ENCODE measurements at places on chromosomes 6 and 20.

DNA sequence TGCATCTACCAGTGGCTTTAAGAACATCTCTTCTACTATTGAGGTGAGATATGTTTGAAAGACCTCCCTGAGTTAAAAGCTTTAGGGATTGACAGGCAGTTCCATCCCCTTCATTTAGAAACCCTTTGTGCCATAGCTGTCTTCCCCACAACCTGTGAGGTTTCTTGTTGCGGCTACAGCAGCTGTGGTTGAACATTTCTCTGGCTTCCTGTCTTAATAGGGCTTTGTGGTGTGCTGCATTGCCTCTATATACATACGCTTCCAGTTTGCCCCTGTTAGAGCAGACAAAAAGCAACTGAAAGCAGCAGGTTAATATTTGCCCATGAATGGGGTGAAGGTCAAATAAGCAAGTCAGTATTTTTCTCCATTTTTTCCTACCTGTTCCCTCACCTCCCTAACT, 210.2 kb downstream of the TMEM200A start:
- no peak for DNase-seq

DNA sequence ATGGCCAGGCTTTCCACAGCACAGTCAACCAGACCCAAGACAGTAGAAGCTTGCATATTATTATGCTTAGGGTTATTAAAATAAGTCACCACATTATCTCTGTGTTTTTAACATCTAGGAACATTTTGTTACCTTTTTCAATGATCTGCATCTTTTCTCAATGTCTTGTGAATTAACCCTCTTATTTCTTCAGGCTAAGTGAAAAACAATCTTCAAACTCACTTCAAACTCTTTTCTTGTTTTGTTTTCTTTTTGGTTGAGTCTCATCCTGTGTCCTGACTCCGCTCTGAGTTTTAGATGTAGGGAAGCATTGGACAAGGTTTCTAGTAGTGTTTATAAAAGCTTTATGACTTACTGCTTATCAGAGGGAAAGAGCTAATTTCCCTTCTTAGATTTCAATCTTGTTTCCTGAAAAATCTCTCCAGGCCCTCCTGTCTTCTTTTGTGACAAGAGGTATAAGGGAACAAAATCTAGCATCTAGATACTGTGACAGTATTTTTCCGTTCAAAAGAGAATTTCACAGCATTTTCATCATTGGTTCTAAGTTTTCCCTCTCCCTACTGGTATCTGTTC, 26.2 kb downstream of the NOX3 start:
- DNase-seq, result no peak

DNA sequence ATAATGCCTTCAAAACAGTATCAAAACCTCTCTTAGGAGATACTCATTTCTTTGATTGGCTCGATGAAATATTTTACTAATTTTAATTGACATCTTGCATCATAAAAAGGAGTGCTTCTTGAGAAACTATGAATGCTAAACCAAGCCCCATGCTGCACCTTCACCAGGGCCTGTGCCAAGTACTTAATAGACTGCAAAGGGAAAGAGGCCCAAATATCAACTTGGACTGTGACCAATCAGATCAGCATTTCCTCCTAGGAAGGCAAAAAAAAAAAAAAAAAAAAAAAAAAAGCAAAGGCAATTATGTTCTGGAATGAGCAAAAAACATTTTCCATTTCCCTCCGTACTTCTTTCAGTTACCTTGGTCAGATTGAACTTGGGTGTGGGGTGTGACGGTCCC, 253.0 kb upstream of the SOX4 start:
- no peak for DNase-seq

DNA sequence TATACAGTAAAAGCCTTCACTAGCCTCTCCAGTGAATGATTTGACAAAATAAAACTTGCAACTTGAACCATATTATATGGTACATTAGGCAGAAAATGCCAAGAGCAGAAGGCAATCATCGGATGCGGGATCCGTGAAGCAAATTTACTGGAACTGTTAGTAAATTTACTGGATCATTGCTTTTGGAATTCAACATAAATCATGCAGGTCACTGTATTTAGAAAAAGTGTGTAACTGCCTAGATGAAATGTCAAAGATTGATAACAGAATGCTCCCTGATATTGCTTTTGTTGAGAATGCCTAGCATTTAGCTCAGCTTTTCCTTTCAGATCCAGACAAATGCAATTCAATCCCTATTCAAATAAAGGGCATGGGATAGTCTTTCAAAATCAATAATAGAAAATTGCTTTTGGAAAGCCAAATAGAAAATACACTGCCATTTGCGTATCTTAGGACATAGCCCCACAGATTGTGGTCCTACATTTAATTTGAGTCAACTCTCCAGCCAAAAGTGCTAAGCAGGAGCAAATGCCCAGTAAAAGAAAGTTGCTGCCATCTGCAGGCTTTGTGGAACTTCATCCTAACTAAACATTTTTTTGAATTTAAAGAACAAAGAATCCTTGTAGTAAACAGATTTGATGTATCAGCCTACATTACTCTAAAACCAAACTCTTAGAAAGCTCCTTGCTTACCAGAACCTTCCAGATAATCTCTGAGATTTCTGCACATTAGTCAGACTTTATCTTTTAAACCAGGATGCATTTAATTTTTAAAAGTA, 109.5 kb upstream of the HSF2 start:
- DNase-seq, result no peak

GRCh38 chr6:124819346-124819745, 142.9 kb upstream of the RNF217 start:
- no peak for DNase-seq

- DNase-seq, result no peak
Observed at GRCh38 chr20:7911586-7912330, 28.5 kb downstream of the HAO1 start.

- DNase-seq, result no peak
Observed at GRCh38 chr6:107592806-107593205, 102.9 kb downstream of the SOBP start.

- no peak for DNase-seq
Observed at GRCh38 chr20:55964790-55965189, 40.5 kb downstream of the CBLN4 start.

GRCh38 chr6:140079328-140079727, 704.9 kb upstream of the CITED2 start:
- no peak for DNase-seq

DNA sequence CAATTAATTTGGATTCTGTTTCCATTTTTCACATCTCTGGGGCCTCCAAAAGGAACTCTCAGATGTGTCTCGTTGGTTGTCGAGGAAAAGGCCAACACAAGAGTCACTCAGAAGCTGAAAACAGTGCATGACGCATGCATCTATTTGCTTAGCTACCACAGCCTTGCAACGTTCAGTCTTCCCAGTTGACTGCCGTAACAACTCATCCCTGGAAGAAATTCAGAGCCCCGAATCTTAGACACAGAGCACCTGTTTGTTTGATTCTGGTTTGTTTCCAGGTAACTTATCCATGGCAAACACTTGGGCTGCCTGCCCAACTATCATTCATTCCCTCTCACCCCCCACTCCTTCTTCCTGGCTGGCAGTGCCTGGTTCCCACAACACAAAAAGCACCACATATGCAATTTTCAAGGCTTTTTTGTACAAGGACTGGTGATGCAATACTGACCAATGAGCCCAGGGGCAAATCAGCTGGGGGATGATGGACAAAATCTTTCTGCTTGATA, 60.5 kb downstream of the ZMYND8 start:
- DNase-seq, result no peak

DNA sequence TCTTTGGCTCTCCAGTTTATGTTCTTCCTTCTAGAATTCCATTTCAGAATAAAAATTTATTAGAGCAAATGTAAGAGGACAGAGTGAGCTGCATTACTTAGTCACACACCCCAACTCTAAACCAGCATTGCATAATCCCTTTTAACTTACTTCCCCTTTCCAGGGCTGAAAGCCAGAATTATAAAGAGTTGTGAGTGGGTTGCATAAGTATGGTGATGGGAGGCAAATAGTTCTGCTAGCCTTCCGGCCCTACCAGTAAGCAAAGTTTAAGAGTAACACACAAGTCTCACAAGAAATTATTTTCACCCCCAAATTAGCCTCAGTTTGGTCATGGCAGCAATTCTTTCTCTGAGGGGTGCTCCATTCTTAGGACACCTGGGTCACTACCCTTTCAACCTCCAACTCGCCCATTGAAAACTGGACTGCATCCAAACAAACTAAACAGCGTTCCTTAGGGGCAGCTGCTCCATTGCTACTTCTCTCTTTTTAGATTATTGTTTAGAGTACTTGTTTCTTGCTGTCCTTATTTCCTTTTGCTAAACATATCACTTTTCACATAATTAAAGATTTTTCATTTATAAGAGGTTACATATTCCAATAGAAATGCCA, 1.6 kb downstream of the KIAA0408 start:
- no peak for DNase-seq

DNA sequence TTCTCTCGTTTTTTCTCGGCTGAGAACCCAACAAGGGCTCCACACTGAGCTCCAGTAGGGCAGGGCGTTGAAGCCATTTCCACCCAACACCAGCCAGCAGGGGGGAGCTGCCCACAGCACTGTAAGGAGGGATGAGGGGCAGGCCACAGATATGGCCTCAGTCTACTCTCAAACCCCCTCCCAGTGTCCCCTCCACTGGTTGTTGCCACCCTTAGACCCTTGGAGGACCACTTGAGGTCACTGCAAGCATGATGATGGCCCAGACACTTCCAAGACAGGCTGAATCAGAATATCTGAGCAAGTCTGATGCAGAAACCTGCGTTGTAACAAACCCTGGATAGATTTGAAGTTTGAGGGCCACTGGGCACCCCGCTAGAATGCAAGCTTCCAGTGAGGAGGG, 217.0 kb upstream of the CST7 start:
- DNase-seq, result no peak

DNA sequence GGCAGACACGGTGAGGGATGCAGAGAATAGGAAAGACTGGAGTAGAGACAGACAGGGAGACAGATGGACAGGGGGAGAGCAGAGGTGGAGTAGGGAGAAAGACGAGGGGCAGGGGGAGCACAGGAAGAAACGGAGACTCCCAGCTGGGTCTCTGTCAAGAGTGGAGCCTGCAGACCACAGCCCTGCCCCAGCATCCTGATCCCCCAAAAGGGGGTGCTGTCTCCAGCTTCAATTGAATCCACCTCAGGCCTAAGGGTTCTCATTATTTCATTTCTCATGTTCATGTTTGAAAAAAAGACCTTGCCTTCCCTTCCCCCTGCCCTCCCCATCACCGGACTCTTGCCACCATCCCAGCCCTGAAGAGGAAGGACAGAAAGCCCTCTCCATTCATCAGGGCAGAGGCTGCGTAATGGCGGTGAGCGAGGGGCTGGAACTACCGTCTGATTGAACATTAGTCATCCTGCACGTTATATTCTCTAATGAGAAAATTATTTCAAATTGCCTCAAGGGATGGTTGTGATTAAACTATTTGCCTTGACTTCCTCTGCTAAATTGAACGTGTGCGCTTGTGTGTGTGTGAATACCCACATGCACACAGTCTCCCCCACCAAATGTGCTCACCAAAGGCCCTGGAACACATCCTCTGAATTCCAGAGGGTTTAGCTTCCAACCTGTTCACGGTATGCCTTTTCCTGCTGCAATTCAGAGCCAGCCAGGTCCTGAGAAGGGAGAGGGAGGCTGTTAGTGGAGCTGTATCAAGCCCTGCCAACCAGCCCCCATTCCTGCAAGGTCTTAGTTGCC, 98.3 kb downstream of the CDC5L start:
- no peak for DNase-seq

All from stimulated activated CD8-positive, alpha-beta memory T cell treated with anti-CD3 and anti-CD28 coated beads, Interleukin-7, amount 100 ng/mL, for 4 hours (primary cell).